CD14-positive monocyte (primary cell): ENCODE measurements at places on chromosomes 6 and 20.

DNA sequence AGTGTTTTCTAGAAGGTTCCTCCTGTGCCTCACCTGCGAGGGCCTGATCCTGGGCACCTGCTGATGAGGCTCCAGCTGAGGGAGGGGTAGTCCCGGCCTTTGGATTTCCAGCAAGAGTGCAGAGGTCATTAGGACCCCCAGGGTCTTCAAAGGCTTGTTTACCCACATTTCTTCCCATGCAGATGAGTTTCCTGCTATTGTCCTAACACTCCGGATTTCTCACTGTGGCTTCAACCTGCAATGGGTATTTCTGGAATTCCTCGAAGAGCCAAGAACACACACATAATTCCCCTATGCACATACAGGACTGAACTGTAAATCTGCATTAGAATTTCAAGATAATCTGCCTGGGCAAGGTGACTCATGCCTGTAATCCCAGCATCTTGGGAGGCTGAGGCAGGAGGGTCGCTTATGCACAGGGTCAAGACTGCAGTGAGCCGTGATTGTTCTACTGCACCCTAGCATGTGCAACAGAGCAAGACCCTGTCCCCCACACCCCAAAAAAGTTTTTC lies 53.9 kb downstream of the ADNP start:
- DNase-seq, result no peak

DNA sequence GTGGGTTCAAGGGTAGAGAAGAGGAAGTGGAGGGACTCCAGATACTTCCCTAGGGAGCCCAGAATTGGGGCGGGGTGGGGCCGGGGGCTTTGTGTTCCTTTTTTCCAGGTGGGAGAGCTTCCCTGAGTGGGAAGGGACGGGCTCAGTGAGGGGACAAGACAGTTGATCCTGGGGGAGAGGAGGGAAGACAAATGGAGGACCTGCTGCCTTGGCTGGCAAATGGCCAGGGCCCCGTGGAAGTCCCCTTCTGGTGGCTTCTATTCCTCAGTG lies 2.6 kb downstream of the CTSZ start:
- no peak for DNase-seq

DNA sequence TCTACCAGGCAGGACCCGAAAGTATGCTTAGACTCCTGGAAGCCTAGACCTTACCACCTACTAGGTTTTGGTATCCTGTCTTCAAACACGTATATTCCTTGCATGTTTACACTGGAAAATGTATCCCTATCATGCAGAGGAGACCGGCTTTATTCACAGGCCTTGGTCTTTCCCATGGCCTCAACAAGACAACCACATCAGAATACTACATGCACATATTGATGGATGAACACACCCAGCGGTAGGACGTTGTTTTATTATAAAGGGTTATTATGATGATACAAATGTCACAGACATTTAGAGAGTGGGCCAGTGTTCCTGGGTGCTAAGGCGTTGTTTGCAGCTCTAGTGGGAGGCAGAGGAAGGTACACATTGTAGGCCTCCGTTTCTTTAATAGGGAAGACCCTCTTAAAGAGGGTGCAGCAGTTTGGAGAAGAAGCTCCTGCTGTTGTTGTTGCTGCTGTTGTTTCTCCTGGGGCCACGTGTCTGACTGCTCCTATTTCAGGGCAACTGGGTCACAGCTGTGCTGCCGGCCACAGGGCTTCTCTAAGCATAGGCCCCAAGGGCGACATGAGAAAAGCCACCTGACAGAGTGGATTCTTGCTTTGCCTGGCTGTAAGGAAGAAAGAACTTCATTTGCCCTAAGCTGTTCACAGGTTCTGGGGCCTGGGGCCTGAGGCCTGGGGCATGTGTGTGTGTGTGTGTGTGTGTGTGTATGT lies 98.3 kb upstream of the SASH1 start:
- no peak for DNase-seq

DNA sequence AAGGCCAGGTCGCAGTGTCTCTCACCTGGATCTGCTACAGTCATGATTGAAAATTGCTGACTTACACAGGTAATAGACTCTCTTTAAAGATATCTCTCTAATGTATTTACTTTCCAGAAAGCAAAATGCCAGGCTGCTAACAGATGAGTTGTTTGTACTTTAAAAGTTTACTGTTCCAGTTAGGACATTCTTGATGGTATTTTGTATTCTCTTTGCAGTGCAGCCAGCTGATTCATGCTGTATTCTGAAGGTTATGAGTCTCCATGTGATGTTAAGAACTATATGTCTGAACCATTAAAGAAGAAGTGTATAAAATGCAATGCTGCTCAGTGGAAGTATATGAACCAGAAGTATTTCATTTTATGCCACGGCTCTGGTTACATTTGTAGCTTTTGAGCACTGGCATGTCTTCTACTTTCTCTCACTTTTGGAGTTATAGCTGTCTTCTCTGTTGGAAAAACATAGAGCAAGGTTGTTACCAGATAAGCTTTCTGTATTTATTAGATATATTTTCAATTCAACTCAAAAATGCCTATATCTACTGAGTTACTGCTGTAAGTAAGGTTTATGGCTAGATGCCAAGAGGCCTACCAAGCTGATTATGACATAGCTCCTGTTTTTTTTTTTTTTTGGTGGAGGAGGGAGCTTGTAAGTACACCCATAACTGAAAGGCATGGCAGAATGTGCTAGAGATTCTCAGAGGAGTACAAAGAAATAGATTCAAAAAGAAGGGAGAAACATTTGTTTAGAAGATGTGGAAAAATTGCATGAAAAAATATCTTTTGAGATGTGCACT lies 130.5 kb upstream of the MAN1A1 start:
- DNase-seq, result no peak

DNA sequence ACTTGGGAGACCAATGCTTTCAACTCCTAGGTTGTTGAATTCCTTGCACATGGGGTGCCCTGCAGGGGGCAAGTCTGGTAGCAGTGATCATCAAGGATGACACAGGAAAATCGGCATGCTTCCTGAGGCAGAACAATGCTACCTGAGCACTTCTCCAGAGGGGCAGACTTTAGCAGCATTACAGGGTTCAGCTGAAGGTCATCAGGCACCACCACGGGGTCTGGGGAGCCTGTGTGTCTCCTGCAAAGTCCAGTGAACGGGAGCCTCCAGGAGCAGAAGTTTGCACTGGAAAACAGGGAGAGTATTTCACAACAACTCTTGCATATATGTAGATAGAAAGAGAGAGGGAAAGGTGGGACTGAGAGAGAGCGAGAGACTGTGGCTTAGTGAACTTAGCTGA lies 10.2 kb downstream of the VSX1 start:
- no peak for DNase-seq

DNA sequence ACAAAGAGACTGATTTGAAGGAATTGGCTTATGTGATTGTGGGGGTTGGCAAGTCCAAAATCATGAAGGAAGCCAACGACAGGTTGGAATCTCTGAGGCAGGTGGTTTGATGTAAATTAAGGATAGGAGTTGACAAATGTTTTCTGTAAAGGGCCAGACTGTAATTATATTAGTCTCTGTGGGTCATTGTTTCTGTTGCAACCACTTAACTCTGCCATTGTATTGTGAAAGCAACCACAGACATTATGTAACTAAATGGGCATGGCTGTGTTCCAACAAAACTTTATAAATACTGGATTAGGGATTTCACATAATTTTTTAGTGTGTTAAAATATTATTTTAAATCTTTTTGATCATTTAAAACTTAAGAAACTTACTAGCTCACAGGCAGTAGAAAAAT lies 199.2 kb upstream of the MYLIP start:
- DNase-seq, result peak; percentile 69

DNA sequence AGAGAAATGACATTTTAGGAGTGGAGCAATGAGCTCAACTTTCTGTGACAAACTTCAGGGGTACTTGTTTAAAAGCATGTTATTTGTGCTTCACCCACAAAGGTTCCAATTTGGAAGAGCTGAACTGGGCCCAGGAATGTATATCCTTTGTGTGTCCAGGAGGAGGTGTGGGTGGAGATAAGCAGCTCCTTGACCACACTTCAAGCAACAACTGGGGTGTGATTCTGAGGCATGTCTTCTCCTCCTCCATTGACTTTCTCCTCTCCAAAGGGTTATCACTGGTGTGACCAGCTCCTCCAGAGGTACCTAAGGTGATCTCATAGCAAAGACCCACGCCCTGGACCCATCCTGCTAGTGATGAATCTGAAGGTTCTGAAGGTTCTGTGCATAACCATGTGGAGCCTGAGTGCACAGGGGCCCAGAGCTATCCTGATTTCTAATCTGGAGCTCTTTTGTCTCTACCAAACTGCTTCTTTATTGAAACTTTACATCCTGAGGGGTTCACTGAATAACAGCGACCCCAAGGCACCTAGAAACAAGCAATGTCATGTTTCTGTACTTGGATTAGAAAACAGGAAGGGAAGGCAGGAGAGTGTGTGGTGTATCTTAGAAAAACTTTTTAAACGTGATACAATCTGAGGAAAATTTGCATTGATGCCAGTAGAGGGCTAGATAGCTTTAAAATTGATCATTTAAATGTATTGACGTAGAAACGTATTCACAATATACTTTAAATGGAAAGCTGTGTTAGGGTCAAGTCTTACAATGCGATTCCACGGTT lies 60.9 kb upstream of the CD93 start:
- DNase-seq, result peak; percentile 39
